SK-N-SH (cell line): ENCODE measurements at places on chromosomes 1 and 21. TPM values are rescaled to one million over a fixed set of nuclear protein-coding genes. Genes with fewer than 3 reads are reported as not detected.
A peak's percentile ranks its signal among the peaks of the same experiment; 100 is the strongest.

The GPR153 gene
- 5.2 and 6.6 TPM in 2 replicates for polyA plus RNA-seq

The PLA2G5 gene
- not detected in 2 replicates for polyA plus RNA-seq

DNA sequence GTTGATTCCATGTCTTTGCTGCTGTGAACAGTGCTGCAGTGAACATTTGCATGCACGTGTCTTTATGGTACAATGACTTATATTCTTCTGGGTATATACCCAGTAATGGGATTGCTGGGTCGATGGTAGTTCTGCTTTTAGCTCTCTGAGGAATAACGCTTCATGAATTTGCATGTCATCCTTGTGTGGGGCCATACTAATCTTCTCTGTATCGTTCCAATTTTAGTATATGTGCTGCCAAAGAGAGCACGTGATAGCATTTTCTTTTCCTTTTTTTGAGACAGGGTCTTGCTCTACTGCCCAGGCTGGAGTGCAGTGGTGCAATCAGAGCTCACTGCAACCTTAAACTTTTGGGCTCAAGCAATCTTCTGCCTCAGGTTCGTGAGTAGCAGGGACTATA, 24.9 kb upstream of the MAP1LC3C start:
- no peak overlapping the region for H3K4me3 ChIP-seq
- H3K27ac ChIP-seq, result no peak overlapping the region
- H3K4me1 ChIP-seq, result no peaks in the 10 kb centered on the region
- H3K36me3 ChIP-seq, result no peaks in the 10 kb centered on the region

- H3K4me1 ChIP-seq, result peaks cover 9% of the 10 kb centered on the region; the same call in 1 of the 2 replicates
- no peak for DNase-seq
- H3K27me3 ChIP-seq, result no peaks in the 10 kb centered on the region
- H3K4me3 ChIP-seq, result no peak overlapping the region
These were observed 7.6 kb upstream of the ARHGEF10L start for GRCh38 chr1:17531682-17532487.

- DNase-seq, result no peak
- H3K4me3 ChIP-seq, result no peak overlapping the region
- H3K27ac ChIP-seq, result no peak overlapping the region
- H3K27me3 ChIP-seq, result no peaks in the 10 kb centered on the region
These were observed 159.2 kb downstream of the PIGK start for GRCh38 chr1:77060000-77060399.

- no peaks in the 10 kb centered on the region for H3K27me3 ChIP-seq
- no peak for DNase-seq
- peaks cover 24% of the 10 kb centered on the region for H3K36me3 ChIP-seq
- H3K4me1 ChIP-seq, result peaks cover 9% of the 10 kb centered on the region
- no peak overlapping the region for H3K4me3 ChIP-seq
These were observed 75.7 kb downstream of the PHTF1 start for GRCh38 chr1:113683384-113684152.

GRCh38 chr1:197302775-197303174, 34.7 kb downstream of the CRB1 start:
- peak overlapping the region; percentile 85 for H3K27ac ChIP-seq
- H3K27me3 ChIP-seq, result no peaks in the 10 kb centered on the region
- H3K36me3 ChIP-seq, result no peaks in the 10 kb centered on the region
- H3K4me1 ChIP-seq, result no peaks in the 10 kb centered on the region; the same call in 1 of the 2 replicates
- no peak for DNase-seq
- H3K4me3 ChIP-seq, result no peak overlapping the region

- H3K4me3 ChIP-seq, result peak overlapping the region; percentile 67
- peak; percentile 90 for DNase-seq
- no peaks in the 10 kb centered on the region for H3K27me3 ChIP-seq
These were observed 743 bp downstream of the PHF13 start for GRCh38 chr1:6614019-6614928.

DNA sequence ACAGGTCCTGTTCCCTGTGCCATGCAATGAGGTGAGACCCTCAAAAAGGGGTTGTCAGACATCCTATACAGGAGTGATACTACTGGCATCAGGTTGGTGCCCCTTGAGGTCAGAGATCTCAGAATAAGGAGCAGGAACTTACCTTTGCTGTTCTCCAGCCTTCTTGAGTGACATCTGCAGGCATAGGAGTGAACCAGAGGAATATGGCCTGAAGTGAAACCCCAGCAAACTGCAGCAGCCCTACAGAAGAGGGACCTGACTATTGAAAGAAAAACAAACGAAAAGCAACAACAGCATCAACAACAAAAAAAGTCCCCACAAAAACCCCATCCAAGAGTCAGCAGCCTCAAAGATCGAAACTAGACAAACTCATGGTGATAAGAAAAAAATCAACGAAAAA, 74.5 kb downstream of the CHD1L start:
- H3K27ac ChIP-seq, result no peak overlapping the region
- no peak overlapping the region for H3K4me3 ChIP-seq
- no peaks in the 10 kb centered on the region for H3K4me1 ChIP-seq
- H3K27me3 ChIP-seq, result no peaks in the 10 kb centered on the region

- no peak for DNase-seq
- H3K36me3 ChIP-seq, result no peaks in the 10 kb centered on the region
- H3K4me3 ChIP-seq, result no peak overlapping the region
- H3K4me1 ChIP-seq, result no peaks in the 10 kb centered on the region; the same call in 1 of the 2 replicates
These were observed 1219.0 kb upstream of the ADGRL4 start for GRCh38 chr1:80225510-80225909.

DNA sequence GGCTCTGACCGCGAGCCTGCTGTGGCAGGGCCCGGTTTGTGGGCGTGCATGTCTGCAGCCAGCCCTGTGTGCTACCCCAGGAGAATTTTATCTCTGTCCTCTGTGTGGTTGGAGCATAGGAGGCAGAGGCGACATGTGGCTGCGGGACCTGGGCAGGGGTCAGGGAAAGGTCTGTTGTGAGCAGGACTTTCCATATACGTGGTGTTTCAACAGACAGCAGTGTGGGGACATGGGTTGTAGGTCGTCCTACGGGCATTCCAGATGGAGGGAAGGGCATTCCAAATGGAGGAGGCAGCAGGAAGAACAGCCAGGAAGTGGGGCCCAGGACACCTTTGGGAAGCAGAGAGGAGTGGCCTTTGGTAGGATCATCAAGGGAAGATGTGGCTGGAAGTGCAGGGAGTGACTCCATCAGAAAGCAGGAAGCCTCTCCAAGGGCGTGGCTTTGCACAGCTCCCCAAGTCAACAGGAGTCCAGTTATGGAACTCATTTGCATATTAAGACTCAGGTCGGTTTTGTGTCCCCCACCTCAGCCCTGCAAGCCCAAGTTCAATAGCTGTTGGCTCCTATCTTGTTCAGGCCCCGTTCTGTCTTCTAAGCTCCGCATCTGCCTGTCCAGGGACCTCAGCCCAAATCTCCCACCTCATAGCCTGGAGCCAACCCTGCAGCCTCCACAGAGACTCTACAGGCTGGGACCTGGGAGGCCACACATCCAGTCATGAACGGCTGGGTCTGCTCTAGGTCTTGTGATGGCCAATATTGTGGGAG, 309.1 kb downstream of the MATN1 start:
- H3K4me1 ChIP-seq, result no peaks in the 10 kb centered on the region
- H3K4me3 ChIP-seq, result no peak overlapping the region
- no peaks in the 10 kb centered on the region for H3K27me3 ChIP-seq
- H3K27ac ChIP-seq, result no peak overlapping the region
- no peak for DNase-seq
- no peaks in the 10 kb centered on the region for H3K36me3 ChIP-seq

The HIVEP3 gene
- 6.2 and 6.4 TPM in 2 replicates for polyA plus RNA-seq

GRCh38 chr1:22105611-22106207, 37.2 kb downstream of the WNT4 start:
- H3K27me3 ChIP-seq, result no peaks in the 10 kb centered on the region
- H3K36me3 ChIP-seq, result peaks cover 20% of the 10 kb centered on the region
- peak; percentile 64 for DNase-seq
- H3K4me3 ChIP-seq, result no peak overlapping the region; the same call in 1 of the 2 replicates
- H3K4me1 ChIP-seq, result 0 out of 2 replicates have a peak, but pooled peaks cover 4% of the 10 kb centered on the region

GRCh38 chr1:113320272-113320671, 70.0 kb upstream of the MAGI3 start:
- no peak for DNase-seq
- no peak overlapping the region for H3K27ac ChIP-seq
- no peaks in the 10 kb centered on the region for H3K27me3 ChIP-seq
- no peak overlapping the region for H3K4me3 ChIP-seq

DNA sequence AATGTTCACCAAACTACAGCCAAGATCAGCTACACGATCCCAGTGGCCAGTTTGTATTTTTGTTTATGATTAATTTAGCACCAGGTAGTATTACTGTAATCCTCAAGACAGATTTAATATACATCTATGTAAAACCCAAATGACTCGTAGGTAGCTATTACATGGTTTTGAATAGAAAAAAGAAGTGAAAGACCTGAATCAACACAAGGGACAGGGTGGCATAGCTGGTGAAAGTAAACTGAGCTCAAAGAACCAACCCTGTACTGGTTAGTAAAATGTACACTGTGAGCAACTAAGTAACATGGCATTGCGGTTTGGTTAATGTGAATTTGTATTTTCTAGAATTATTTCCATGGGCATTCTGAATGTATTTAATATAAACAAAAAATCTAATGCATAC, 8.8 kb downstream of the GPATCH2 start:
- peaks cover 34% of the 10 kb centered on the region for H3K36me3 ChIP-seq
- no peak overlapping the region for H3K4me3 ChIP-seq
- no peaks in the 10 kb centered on the region for H3K4me1 ChIP-seq
- no peaks in the 10 kb centered on the region for H3K27me3 ChIP-seq
- DNase-seq, result no peak

- peaks cover 18% of the 10 kb centered on the region; the same call in 1 of the 2 replicates for H3K36me3 ChIP-seq
- DNase-seq, result no peak
- no peak overlapping the region for H3K27ac ChIP-seq
- H3K4me1 ChIP-seq, result no peaks in the 10 kb centered on the region; the same call in 1 of the 2 replicates
These were observed 19.6 kb downstream of the CASP9 start for GRCh38 chr1:15504436-15504835.

The CCDC27 gene
- polyA plus RNA-seq, result not detected in 2 replicates

The LCE2A gene
- polyA plus RNA-seq, result not detected in 2 replicates

- peak overlapping the region; percentile 63 for H3K4me3 ChIP-seq
- H3K36me3 ChIP-seq, result no peaks in the 10 kb centered on the region
- H3K4me1 ChIP-seq, result no peaks in the 10 kb centered on the region; the same call in 1 of the 2 replicates
- peak; percentile 45 for DNase-seq
- no peak overlapping the region for H3K27ac ChIP-seq
These were observed 38.4 kb downstream of the PIK3CD start for GRCh38 chr1:9689971-9690381.

- peak overlapping the region; percentile 78 for H3K27ac ChIP-seq
- H3K4me1 ChIP-seq, result peaks cover 13% of the 10 kb centered on the region
- peak; percentile 63 for DNase-seq
- H3K4me3 ChIP-seq, result peak overlapping the region; percentile 20; the same call in 1 of the 2 replicates
- H3K36me3 ChIP-seq, result no peaks in the 10 kb centered on the region
These were observed 139.7 kb upstream of the BEND5 start for GRCh38 chr1:48916130-48917069.

The B3GALT5 gene
- polyA plus RNA-seq, result 0.35 and 0.36 TPM in 2 replicates

GRCh38 chr1:81408419-81408818, 392.3 kb upstream of the ADGRL2 start:
- no peaks in the 10 kb centered on the region for H3K4me1 ChIP-seq
- DNase-seq, result no peak
- no peak overlapping the region for H3K27ac ChIP-seq

- H3K27me3 ChIP-seq, result no peaks in the 10 kb centered on the region
- DNase-seq, result no peak
- H3K4me1 ChIP-seq, result no peaks in the 10 kb centered on the region
- H3K4me3 ChIP-seq, result no peak overlapping the region
These were observed 56.4 kb downstream of the AHCTF1 start for GRCh38 chr1:246875041-246876026.

GRCh38 chr1:101247404-101248287, 10.8 kb downstream of the S1PR1 start:
- no peak for DNase-seq
- H3K36me3 ChIP-seq, result no peaks in the 10 kb centered on the region
- H3K27me3 ChIP-seq, result no peaks in the 10 kb centered on the region
- no peak overlapping the region for H3K27ac ChIP-seq
- no peaks in the 10 kb centered on the region for H3K4me1 ChIP-seq

GRCh38 chr1:243550276-243550675, 294.4 kb downstream of the SDCCAG8 start:
- DNase-seq, result no peak
- H3K4me3 ChIP-seq, result no peak overlapping the region
- H3K27ac ChIP-seq, result no peak overlapping the region
- no peaks in the 10 kb centered on the region for H3K27me3 ChIP-seq

The KRTAP19-3 gene
- polyA plus RNA-seq, result not detected in 2 replicates

DNA sequence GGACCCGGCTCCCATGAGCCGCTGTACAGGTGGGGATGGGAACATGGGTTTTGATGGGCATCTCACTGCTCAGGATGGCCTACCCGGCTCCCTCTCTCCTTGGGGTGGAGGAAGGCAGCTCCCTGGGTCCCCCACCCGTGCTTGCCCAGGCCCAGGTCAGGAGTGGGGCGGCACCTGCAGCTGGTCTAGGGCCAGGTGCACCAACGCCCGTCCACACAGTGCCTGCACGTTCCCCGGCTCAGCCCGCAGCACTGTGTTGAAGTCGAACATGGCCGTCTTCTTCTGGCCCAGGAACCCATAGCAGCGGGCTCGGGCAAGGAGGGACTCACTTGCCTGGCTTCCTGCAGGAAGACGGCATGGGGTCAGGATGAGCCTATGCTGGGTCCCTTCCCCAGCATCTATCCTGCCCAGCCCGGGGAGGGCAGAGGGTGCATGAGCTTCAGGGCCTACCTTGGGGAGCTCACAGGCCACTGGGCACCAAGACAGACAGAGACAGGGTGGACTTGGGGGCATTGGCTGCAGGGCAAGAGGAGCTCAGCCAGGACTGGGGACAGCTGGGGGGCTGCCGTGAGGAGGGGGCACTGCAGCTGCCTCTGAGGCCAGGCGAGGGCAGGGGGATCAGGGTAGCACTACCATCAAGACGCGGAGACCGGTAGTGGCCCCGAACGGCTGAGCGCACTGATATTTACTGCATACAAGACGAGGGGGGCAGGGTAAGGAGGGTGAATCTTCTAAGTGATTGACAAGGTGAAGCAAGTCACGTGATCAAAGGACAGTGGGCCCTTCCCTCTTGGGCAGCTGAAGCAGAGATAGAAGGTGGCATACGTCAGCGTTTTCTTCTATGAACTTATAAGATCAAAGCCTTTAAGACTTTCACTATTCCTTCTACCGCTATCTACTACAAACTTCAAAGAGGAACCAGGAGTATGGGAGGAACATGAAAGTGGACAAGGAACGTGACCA, 17.8 kb downstream of the TTC34 start:
- H3K27ac ChIP-seq, result no peak overlapping the region
- H3K4me3 ChIP-seq, result no peak overlapping the region
- H3K36me3 ChIP-seq, result no peaks in the 10 kb centered on the region
- no peaks in the 10 kb centered on the region for H3K4me1 ChIP-seq

The DNAH14 gene
- polyA plus RNA-seq, result 8.0 and 11.3 TPM in 2 replicates
